ENCODE measurements at places on chromosomes 7 and 10.

DNA sequence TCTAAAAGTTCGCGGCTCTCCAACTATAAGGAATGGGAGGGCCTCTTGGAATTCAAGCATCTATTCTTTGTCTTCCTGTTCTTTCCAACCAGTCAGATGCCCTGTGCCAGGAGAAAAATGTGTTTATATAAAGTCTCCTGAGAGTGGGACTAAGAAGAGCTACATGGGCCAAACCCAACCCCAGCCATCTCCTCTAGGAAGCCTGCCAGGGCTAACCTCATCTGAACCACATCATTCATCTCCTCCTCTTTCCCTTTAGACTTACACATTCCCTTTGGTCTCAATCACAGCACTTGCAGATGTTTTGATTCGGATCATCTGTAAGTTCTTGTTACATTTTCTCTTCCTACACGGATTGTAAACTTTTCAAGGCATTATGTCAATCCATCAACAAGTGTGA lies 62.6 kb downstream of the DOCK4 start:
- DNase-seq, result no peak

- DNase-seq, result no peak
Measured at GRCh38 chr10:23439452-23439960, 631 bp downstream of the OTUD1 start.

- no peak for DNase-seq
Measured at GRCh38 chr10:75607576-75607975, 176.2 kb downstream of the LRMDA start.

GRCh38 chr7:157433628-157434027 lies 96.8 kb downstream of the DNAJB6 start:
- no peak for DNase-seq

GRCh38 chr7:39285256-39285655 lies 280.9 kb upstream of the YAE1 start:
- no peak for DNase-seq

All from mesendoderm (in vitro differentiated cells).